ENCODE measurements at places on chromosomes 7 and 10. TPM values are rescaled to one million over a fixed set of nuclear protein-coding genes. Genes with fewer than 3 reads are reported as not detected.

Gene CFAP46
- polyA plus RNA-seq: 0.64 TPM

Gene LIPF
- polyA plus RNA-seq: not detected

Gene ABCB4
- polyA plus RNA-seq: 0.16 TPM

Gene MKLN1
- polyA plus RNA-seq: 46.5 TPM

Gene MSS51
- polyA plus RNA-seq: 0.78 TPM

GRCh38 chr7:97126483-97127171, 9.1 kb downstream of the SDHAF3 start:
- no peak overlapping the region for H3K27ac ChIP-seq
- H3K27me3 ChIP-seq: no peaks in the 10 kb centered on the region
- H3K4me3 ChIP-seq: no peak overlapping the region
- DNase-seq: no peak

Gene DYNC1I1
- polyA plus RNA-seq: 0.30 TPM

- no peaks in the 10 kb centered on the region for H3K27me3 ChIP-seq
- H3K4me1 ChIP-seq: no peaks in the 10 kb centered on the region
- DNase-seq: no peak
- H3K27ac ChIP-seq: no peak overlapping the region
- H3K36me3 ChIP-seq: no peaks in the 10 kb centered on the region
Measured at GRCh38 chr10:26494018-26494417, 55.9 kb downstream of the APBB1IP start.

DNA sequence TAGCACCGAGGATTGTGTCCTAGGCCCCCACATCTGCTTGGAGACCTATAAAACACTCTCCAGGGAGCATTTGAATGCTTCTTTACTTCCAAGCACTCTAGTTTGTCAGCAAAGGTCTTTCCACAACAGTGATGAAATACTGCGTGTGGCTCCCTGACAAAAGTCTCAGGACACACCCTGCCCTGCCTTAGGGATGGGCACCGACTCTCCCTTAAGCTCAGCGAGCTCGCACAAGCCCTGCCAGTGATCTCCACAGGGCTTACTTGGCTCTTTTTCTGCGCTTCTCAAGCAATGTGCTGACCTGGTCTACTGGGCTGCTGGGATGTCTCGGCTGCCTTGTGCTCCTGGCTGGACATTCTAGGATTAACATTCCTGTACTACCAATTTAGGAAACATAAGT, 84.3 kb upstream of the MPP7 start:
- H3K27ac ChIP-seq: no peak overlapping the region
- H3K4me3 ChIP-seq: no peak overlapping the region
- no peaks in the 10 kb centered on the region for H3K27me3 ChIP-seq
- no peaks in the 10 kb centered on the region for H3K4me1 ChIP-seq
- H3K36me3 ChIP-seq: no peaks in the 10 kb centered on the region
- no peak for DNase-seq

Gene OGDHL
- polyA plus RNA-seq: 0.08 TPM

Gene MCM10
- polyA plus RNA-seq: 3.1 TPM

Gene SOSTDC1
- polyA plus RNA-seq: 0.07 TPM

GRCh38 chr7:121529003-121529402, 132.9 kb upstream of the FAM3C start:
- no peaks in the 10 kb centered on the region for H3K36me3 ChIP-seq
- no peaks in the 10 kb centered on the region for H3K27me3 ChIP-seq
- H3K4me1 ChIP-seq: no peaks in the 10 kb centered on the region
- DNase-seq: no peak
- no peak overlapping the region for H3K27ac ChIP-seq

DNA sequence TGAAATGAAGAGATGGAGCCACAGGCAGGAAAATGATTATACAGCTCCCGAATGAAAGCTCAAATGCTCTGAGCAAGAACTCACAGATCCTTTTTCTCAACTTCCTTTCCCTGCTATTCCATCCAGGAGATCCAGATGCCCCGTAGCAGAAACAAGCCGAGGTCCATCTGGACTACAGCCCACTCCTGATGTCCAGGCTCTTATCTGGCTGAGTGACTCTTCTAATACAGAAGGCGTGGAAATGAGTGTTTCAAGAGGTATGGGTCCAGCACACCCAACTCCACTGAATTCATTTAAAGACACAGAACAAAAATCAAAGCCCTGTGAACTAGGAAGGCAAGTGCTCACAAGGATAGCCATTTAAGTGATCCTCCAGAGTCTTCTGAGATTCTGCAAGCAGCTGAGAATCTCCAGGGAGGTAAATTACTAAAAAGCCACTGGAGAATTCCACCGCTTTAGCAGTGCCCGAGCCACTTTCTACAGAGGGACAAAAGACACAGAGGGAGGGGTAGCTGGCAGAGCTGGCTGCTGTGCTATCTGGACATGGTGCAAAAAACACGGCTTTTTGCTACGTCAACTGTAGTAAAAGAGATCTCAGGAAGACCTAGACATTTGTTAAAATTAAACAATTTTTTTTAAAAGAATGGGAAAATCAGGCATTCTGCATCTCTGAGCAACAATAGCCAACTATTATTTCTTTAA, 24.5 kb downstream of the FAM171A1 start:
- peaks cover 2% of the 10 kb centered on the region for H3K4me1 ChIP-seq
- H3K27ac ChIP-seq: no peak overlapping the region
- H3K36me3 ChIP-seq: no peaks in the 10 kb centered on the region

DNA sequence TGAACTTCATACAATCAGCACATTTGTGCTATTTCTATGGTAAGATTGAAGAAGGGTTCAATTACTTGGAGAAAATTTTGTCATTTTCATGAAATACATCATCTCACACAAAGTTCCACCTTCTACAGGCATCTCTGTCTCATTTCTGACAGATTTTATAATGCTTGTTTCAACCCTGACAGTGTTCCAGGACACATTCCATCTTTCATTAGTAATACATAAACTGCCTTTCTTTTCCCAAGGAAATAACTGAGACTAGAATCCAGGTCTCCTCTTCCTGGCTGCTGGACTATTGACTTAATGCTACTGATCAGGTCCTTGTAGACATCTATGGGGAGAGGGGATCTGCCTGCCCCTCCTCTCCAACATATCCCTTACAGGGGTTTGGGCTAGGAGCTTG, 70.1 kb upstream of the PLPP4 start:
- H3K27me3 ChIP-seq: no peaks in the 10 kb centered on the region
- DNase-seq: no peak
- H3K27ac ChIP-seq: no peak overlapping the region
- no peaks in the 10 kb centered on the region for H3K36me3 ChIP-seq
- no peaks in the 10 kb centered on the region for H3K4me1 ChIP-seq

- no peaks in the 10 kb centered on the region for H3K36me3 ChIP-seq
- no peaks in the 10 kb centered on the region for H3K4me1 ChIP-seq
- no peaks in the 10 kb centered on the region for H3K27me3 ChIP-seq
- peak; percentile 2 for DNase-seq
Measured at GRCh38 chr7:115782696-115783490, 247.7 kb downstream of the TFEC start.

DNA sequence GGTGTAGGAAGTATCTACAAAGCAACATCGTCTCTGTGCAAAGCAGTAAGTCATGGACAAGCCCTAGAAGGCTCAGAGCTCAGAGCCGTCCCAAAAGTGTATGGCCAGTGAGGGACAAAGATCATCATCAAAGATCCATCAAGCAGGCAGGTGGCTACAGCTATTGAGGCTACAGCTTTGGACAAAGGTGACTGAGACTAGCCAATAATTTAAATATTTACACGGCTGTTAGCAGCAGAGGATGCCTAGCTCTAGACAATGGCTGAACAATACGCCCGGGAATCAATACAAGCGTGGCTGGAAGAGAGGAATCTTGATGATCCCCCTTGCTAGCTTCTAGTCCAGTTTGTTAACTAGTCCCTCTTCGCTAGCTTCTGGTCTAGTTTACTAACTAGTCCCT, 17.9 kb downstream of the NMT2 start:
- no peak overlapping the region for H3K4me3 ChIP-seq
- no peak for DNase-seq
- H3K27ac ChIP-seq: no peak overlapping the region
- H3K36me3 ChIP-seq: no peaks in the 10 kb centered on the region

- peak; percentile 42 for DNase-seq
- no peaks in the 10 kb centered on the region for H3K36me3 ChIP-seq
- H3K4me3 ChIP-seq: no peak overlapping the region
- H3K27me3 ChIP-seq: no peaks in the 10 kb centered on the region
- H3K4me1 ChIP-seq: peaks cover 23% of the 10 kb centered on the region
Measured at GRCh38 chr7:47596502-47597202, 14.7 kb upstream of the TNS3 start.

DNA sequence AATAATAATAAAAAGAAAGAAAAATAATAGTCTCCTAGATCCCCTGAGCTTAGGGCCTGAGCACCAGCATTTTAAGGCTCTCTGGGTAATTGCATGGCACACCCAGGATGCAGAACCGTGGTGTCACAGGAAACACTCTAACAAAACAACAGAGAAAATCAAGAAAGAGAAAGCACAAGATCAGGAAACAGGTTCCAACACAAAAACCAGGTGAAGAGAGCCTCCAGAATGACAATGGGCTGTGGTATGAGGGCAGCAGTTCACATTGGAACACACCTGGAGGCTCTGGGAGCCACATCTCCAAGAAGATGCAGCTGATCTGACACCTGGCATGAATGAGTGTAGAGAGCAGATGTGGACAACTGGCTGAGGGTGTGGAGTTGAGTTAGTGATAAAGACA, 7.1 kb downstream of the MMRN2 start:
- no peak overlapping the region for H3K4me3 ChIP-seq
- DNase-seq: no peak
- no peaks in the 10 kb centered on the region for H3K4me1 ChIP-seq
- H3K27me3 ChIP-seq: no peaks in the 10 kb centered on the region
- H3K27ac ChIP-seq: no peak overlapping the region
- no peaks in the 10 kb centered on the region for H3K36me3 ChIP-seq

Gene MRPL32
- 54.4 TPM for polyA plus RNA-seq

DNA sequence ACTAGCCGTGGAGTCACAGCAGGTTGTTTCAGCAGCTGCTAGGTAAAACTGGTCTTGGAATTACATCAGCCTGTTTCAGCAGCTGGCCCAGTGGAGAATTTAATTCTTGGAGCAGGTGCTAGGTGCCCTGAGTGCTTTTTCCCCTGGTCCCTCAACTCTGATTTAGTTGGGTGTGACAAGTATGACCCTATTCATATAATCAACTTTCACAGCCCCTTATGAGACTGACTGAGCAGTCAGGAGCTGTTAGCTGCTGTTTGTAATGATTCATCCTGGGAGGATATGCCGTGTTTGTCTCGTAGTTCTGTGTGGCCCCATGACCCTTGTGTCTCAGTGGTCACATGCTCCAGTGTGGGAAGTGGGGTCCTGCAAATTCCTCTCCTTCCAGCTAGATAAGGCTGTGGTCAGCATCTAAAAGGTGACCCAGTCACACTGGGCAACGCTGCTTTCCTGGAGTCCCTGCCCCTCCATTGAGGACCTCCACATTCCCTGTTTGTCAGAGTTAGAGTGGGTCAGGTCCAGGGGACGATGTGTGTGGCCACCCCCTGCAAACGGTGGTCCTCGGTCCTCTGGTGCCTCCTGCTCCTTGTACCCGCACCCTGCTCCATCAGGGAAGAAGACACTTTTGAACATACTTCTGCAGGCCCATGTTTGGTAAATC, 28.3 kb downstream of the TBATA start:
- H3K36me3 ChIP-seq: no peaks in the 10 kb centered on the region
- peak; percentile 20 for DNase-seq
- H3K27me3 ChIP-seq: no peaks in the 10 kb centered on the region
- no peak overlapping the region for H3K4me3 ChIP-seq
- H3K4me1 ChIP-seq: peaks cover 2% of the 10 kb centered on the region

DNA sequence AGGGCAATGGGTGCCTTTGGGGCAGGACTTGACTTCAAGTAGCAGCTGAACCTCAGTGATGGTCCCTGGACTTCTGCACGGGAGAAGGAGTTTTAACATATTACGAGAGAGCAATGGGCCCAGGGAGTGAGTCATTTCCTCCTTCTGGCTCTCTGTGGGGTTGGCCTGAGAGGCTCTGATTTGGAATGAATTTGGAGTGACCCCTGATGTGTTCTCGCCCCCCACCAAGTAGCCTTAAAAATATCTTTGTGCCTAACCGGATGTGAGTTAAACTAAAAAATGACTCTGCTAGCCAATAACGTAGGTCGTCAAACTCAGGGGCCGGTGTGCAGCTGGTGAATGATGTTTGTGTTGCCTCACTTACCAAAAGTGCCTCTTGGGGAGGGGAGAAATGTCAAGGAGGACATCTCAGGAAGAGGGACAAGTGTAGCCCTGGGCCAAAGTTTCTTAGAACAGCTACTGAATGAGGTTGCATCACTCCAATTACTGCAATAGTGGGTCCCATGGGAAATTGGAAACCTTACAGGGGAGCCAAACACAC, 656.6 kb downstream of the INHBA start:
- peak; percentile 81 for DNase-seq
- peaks cover 14% of the 10 kb centered on the region for H3K4me1 ChIP-seq
- no peaks in the 10 kb centered on the region for H3K27me3 ChIP-seq
- H3K27ac ChIP-seq: peak overlapping the region; percentile 10
- H3K4me3 ChIP-seq: no peak overlapping the region

GRCh38 chr7:102319671-102320070, 33.0 kb downstream of the SH2B2 start:
- H3K36me3 ChIP-seq: no peaks in the 10 kb centered on the region
- DNase-seq: no peak
- no peak overlapping the region for H3K4me3 ChIP-seq
- H3K27ac ChIP-seq: no peak overlapping the region
- no peaks in the 10 kb centered on the region for H3K27me3 ChIP-seq
- H3K4me1 ChIP-seq: no peaks in the 10 kb centered on the region

DNA sequence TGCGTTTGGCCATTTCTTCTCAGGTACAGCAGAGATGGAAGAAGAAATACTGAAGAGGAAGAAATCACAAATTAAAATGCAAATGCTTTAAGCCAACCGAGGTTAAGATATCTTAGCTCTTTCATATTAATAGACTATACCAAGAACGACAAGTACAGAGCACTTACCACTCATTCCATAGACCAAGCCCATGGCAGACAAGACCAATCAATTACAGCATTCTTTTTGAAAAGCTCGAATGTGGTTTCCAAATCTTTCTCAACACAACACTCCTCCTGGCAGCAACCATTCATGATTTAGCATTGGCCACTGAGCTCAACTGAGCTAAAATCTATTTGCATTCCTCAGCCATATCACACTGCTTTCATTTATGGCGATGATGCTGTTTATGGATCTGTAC, 2.7 kb downstream of the ASAH2 start:
- no peak overlapping the region for H3K27ac ChIP-seq
- no peaks in the 10 kb centered on the region for H3K4me1 ChIP-seq
- no peaks in the 10 kb centered on the region for H3K36me3 ChIP-seq

- peaks cover 2% of the 10 kb centered on the region for H3K36me3 ChIP-seq
- no peak overlapping the region for H3K4me3 ChIP-seq
- H3K4me1 ChIP-seq: no peaks in the 10 kb centered on the region
- H3K27me3 ChIP-seq: no peaks in the 10 kb centered on the region
- no peak for DNase-seq
Measured at GRCh38 chr7:105462765-105463420, 59.2 kb downstream of the PUS7 start.
